HCEC 1CT (cell line): ENCODE measurements at places on chromosomes 1 and 21.

- no peak for DNase-seq
These were observed 92.0 kb downstream of the IER5 start for GRCh38 chr1:181180407-181181031.

DNA sequence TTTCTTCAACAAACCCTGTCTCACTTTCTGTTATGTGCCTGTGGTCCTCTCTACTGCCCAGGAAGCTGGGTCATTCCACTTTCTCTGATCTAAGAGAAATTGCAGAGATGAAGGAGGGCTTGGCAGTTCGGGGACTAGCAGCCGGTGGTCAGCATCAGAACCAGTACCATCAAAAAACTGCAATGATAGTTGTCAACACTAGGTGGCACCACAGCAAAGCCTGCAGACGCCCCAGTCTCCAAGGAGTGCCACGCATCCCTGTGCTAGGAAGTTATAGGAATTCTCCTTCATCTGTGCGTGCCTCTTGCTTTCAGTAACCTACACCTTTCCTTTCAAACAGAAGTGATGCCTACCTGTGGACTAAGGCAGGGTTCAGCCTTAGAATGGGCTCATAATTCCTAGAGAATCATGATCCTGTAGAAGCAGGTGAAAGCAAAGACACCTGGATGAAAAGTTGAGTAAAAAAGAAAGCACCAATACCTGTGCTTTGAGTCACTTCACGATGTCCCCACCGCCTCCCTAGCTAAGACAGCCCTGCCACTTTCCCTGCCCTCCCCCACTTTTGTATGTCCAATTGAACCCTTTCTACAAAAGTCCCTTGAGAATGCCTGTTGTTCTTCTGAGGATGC is 129.2 kb downstream of the ADAMTS1 start:
- peak; percentile 33 for DNase-seq

GRCh38 chr1:200625381-200625824 is 4.9 kb upstream of the KIF14 start:
- DNase-seq = peak; percentile 47

GRCh38 chr1:212225871-212226302 is 59.3 kb upstream of the PPP2R5A start:
- no peak for DNase-seq

DNA sequence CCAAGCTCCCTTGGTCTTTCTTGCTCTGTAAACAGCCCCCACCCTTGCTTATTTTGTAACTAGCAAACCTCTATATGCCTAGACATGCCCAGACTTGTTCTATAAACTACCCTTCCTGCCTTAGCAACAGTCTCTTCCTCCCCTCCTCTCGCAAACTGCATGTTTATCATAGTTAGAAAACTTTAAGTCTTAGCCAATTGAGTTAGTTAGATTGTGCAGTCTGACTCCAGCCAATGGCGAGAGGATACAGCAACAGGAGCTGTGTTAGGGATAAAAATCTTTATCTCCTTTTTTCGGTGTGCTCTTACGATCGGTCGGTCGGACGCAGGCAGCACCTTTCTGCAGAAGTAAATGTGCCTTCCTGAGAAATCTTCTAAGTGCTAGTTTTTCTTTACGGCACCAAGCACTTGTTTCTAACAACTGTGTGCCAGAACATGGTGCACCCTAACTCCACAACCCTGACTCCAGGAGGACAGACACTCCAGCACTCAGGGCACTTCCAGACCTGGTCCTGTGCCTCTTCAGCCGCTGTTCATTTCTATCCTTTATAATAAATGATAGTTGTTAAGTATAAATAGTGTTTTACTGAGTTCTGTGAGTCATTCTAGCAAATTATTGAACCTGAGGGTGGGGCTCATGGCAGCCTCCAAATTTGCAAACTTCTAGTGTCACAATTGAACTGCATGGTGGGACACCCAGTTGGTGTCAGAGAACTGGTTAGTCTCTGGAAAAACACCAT is 25.7 kb upstream of the GNG4 start:
- no peak for DNase-seq

GRCh38 chr1:174743654-174744561 is 255.8 kb upstream of the CACYBP start:
- DNase-seq = peak; percentile 55

DNA sequence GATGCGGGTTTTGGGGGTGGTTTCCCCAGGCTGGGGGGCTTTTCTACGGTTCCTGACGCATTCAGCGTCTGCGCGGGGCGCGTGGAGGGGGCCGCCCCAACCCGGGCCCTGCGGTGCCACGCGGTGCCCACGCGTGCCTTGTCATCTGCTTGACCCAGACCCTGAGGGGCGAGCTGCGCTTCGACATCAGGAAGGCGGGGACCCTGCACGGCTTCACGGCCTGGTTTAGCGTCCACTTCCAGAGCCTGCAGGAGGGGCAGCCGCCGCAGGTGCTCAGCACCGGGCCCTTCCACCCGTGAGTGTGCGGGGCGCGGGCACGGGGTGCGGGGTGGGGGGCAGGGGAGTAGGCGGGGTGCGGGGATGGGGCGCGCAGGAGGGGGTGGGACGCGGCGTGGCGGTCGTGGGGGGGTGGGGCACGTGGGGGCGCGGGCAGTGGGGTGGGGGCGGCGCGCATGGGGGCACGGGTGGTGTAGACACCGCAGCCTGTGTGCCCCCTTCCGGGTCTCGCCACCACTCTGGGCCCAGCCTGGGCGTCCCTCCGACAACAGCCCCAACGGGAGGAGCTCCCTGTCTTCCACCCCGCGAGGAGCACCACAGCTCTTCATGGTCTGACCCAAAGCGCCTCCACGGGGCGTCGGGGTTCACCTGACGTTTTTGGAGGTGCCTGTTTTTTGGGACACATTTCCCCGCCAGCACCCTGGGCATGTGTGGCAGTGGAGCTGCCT is 26.3 kb downstream of the PRMT2 start:
- DNase-seq = no peak

GRCh38 chr1:11384170-11384554 is 94.8 kb upstream of the DISP3 start:
- DNase-seq = peak; percentile 62

DNA sequence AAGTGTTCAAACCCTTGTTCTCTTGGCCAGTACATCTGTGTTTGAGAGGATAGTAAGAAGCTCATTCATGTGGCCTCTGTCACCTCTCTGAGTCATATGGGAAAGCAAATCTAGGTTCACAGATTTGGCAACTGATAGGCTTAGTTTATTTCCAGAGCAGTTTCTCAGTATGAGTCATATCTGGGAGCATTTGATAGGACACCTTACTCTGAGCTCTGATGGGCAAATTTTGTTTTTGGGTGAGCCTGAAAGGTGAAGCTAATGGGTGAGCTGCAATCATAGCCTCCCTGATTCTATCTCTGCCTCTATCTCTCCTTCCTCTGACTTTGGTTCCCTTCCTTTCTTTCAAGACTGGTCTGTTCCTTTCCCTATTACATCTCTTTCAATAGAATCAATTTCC is 134.4 kb downstream of the S1PR1 start:
- DNase-seq = peak; percentile 86

- no peak for DNase-seq
These were observed 774 bp upstream of the WDTC1 start for GRCh38 chr1:27233667-27234048.
